Activated CD4-positive, alpha-beta T cell treated with anti-CD3 and anti-CD28 coated beads for 48 hours (primary cell): ENCODE measurements at places on chromosomes 2 and 18.

DNA sequence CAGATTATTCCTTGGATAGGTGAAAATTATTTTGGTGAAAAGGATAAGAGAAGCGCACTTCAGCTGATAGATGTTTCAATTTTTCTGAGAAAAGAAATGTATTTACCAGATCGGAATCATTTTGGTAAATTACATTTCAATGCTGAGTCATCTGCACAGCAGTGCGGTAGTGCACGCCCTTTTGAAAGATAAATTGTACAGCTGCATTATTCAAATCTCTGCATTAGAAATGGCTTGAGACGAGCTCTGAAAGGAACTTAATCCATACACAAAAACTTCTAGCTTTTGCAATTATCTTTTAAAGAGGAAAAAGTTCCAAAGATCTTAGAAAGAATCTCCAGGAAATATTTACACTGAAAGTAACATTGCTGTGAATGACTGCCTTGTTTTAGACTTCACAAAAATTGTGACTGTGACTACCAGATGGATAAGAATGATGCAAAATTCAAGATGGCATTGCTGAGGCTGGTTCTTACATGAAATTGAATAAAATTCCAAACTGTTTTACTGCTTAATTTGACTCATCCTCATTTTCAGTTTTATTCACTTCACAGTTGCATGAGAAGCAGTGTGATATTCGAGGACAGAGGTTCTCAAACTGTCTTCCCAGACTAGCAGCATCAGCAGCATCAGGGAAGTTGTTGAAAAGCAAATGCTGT lies 161.7 kb downstream of the RND3 start:
- DNase-seq, result no peak

DNA sequence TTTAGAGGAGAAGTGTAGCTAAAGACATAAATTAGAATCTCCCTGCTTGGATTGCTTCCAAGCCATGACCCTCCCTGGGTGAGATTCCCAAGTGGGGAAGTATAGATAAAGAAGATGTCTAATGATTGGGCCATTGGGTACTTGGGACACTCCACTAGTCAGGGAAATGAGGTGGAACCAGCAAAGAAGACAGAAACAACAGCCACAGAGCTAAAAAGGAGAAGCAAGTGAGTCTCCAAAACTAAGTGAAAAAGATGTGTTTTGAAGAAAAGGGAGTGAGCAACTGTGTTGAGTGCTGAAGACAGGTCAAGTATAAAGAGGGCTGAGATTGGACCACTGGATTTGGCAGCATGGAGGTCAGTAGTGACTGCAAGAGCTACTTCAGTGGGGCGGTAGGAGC lies 276.7 kb upstream of the STON1 start:
- DNase-seq, result no peak

DNA sequence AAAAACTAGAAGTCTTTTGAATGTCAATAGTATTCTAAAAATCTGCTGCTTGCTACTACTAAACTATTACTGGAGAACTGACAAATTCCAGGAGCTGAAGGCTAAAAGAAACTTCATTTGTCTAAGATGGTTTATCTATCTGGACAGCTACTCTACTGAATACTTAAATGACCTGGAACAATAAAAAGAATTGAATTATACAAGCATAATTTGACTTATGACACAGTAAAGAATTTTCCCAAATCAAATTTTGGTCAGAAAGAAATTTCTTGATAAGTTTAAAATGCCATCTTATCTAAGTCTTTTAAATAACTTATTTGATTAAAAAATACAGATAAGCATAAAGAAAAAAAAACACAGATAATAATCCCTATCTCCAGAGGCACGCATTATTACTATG lies 80.2 kb upstream of the ITGA4 start:
- no peak for DNase-seq

- DNase-seq, result no peak
Measured at GRCh38 chr18:27198036-27198435, 12.9 kb upstream of the CHST9 start.

DNA sequence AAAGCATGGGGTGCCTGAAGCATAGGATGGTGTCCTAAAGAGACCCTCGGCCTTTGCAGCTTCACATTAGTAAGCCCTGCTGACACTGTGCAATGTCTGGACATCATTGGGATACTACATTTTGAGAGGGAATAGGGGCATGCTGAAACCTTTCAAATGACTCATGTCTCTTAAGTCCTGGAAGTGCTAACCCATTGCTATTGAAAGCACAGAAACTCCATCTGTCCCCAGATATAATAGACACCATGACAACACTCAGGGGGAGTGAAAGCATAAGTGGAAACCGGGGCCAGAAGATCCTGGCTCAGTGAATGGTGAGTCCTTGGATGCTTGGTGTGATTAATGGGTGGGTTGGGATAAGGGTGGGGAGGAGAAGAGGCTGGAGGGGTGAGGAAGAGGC lies 595.5 kb upstream of the ID2 start:
- no peak for DNase-seq

DNA sequence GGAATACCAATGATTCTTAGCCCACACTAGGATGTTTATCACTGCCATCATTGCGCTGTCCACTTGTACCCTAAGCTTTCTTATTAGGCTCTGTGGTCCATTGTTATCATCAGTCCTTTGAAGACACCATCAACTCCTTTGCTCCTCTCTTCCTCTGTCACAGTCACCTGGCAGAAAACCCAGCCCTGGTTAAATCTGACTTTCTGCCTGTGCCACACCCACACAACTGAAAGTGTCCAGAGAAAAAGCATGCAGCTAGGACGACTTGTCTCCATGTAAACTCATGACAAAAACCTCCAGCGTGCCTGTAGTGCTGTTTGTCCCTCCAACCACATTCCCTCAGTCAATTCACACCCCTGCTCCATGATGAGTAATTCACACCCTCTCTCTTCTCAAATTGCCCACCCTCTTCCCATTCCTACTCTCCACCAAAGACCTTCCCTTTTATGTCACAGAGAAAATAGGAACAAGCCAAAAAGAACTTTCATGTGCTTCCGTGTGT lies 297.4 kb upstream of the MGAT5 start:
- DNase-seq, result no peak

DNA sequence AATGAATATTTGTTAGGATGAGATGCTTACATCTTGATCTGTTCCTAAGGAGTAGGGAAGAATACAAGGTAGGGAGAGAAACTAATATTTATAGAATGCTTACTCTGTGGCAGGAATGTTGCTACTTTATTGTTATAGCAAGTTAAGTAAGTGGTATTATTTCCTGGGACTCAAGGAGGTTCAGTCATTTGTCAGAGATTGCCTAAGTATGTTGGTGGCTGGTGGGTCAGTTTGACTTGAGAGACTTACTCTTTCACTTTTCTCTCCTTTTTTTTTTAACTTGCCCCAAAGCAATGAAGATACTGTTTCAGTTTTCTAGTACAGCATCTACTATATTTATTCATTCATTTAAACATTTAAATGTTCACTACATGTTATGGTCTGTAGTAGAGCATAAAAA lies 209.2 kb upstream of the STON1 start:
- no peak for DNase-seq

DNA sequence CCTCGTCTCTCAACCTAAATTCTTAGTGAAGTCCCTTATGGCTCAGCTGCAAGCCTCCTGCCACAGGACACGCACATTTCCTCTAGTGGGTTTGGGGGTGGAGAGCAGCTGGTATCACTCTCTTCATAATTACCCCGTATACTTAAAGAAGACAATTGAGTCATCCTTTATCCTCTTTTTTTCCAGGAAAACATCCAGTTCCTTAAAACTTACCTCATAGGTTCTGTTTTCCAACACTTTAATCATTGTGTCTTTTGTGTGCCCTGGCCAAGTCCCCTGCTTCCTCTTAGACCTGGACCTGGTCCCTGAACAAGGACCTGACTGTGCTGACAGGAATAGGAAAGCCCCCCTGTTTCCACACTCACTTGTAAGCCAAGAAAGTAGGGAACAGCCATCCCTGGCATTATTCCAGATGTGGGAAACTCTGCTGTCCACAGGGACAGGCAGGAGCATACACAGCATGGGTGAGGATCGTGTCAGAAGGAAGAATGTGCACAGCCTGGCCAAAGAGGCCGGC lies 42.3 kb upstream of the MYO1B start:
- DNase-seq, result no peak

DNA sequence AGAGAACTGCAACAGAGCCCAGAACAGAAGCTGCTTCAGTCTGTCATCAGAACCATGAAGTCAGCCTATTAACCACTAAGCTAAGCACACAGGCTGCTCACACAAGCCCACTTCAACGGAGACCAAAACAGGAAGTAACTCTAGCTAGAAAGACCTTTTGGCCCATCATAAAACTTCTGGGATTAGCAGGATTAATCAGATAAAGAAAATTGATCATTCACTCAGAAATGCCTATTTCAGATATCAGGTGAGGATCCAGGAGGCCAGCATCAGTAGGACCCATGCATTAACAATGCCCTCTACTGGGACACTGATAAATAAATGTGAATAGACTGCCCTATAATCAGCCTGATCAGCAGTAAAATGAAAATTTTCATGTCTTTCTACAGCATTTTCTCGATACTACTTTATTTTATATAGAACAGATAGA lies 101.4 kb downstream of the WDPCP start:
- no peak for DNase-seq

GRCh38 chr2:25494616-25495015 lies 152.9 kb upstream of the DNMT3A start:
- DNase-seq, result no peak

DNA sequence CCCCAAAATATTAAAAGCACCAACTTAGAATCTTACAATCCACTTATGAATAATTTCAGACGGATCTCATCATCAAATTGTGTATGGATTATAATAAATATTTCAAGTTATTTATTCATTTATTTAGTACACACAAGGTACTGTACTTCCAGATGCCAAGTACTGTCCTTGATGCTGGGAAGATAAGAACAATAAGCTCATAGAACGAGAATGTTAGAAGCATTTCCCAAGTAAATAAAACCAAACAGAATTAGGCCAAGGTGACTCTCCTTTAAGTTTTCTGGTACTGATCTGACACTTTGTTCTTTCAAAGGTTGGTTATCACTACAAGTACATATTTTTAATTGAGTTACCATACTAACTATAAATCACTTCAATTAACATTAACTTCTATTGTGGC lies 416.1 kb upstream of the ETAA1 start:
- no peak for DNase-seq

DNA sequence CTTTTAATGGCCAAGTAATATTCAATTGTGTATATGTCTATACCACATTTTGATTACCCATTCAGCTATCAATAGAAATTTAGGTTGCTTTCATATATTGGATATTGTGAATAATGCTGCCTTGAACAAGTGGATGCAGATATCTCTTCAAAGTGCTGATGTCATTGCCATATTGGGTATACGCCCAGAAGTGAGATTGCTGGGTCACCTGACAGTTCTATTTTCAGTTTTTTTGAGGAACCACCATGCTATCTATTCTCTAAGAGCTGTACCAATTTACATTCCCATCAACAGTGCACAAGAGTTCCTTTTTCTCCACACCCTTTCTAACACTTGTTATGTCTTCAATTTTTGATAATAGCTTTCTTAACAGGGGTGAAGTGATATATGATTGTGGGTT lies 306.9 kb downstream of the ZNF516 start:
- DNase-seq, result no peak

GRCh38 chr2:43191947-43192516 lies 34.4 kb downstream of the ZFP36L2 start:
- peak; percentile 63 for DNase-seq

DNA sequence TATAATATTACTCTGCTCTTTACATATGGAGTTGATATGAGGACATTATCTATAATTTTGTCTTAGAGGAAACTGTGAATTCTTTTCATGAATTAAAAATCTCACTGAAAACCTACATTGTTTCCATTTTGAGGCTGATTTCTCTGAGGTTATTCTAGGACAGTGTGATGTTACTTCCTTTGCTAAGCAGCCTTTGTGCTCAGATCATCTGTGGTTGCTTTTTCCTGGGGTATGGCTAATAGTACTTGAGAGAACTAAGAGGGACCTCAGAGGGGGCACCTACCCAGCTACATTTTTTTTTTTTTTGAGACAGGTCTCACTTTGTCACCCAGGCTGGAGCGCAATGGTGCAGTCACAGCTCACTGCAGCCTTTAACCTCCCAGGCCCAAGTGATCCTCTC lies 8.7 kb upstream of the MPP4 start:
- DNase-seq, result no peak

GRCh38 chr2:43724728-43725526 lies 48.7 kb upstream of the C1GALT1C1L start:
- no peak for DNase-seq

- no peak for DNase-seq
Measured at GRCh38 chr18:55136864-55137263, 177.6 kb upstream of the CCDC68 start.

- no peak for DNase-seq
Measured at GRCh38 chr2:2484301-2484700, 153.2 kb upstream of the MYT1L start.
